ENCODE measurements at places on chromosomes 4 and X.

- no peak for DNase-seq
Measured at GRCh38 chr4:72314869-72315268, 254.2 kb downstream of the ADAMTS3 start.

GRCh38 chr4:153663667-153664066 is 20.4 kb upstream of the TLR2 start:
- DNase-seq = no peak

GRCh38 chrX:63424063-63424462 is 72.9 kb upstream of the SPIN4 start:
- no peak for DNase-seq

DNA sequence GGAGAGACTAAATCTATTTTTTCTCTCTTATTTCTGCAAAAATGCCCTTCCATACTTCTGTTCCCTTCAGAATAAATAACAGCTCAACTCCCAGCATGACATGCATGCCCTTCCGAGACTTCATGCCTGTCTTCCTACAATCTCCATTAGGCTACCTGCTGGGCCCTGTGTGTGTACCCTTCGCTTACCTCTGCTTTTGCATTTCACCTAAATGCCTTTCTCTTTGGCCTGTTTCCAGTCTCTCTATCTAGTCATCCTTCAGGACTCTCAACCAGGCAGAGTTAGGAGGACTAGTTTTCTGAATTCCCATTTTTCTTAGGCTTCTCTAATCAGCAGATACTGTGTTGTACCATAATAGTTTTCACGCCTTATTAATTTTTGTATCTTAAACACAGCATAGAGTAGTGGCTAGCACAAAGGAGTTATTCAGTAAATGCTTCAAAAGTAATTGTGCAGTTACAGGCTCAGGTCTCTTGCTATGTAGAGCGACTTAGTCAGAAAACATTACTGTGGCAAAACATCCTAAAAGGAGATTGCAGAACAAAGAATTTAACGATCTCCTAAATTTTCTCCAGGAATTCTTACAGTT is 20.5 kb downstream of the SEPTIN11 start:
- no peak for DNase-seq

DNA sequence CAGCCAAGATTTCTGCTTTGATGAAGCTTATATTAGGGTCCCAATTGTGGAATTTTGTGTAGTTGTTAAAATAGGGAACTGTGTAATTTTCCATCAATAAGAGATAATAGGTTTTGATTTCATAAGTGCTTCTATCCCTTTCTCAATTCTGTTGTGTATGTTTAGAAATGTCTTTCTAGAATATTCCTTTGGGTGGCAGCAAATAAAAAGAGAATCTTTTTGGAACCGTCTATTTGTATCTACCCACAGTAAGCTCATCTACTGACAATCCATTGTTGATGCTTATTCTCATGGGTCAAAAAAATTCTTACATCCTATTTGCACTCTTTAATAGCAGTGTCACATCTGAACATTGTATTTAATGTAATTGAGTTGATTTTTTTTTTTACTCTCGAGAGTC is 61.7 kb downstream of the TMA16 start:
- no peak for DNase-seq
